ENCODE measurements at places on chromosomes 6 and 20.

- DNase-seq: peak; percentile 94
Measured at GRCh38 chr6:30763618-30764489, 19.5 kb upstream of the IER3 start.

GRCh38 chr6:123547216-123547978 lies 89.4 kb downstream of the TRDN start:
- DNase-seq: no peak

GRCh38 chr6:24193364-24193763 lies 67.3 kb downstream of the NRSN1 start:
- no peak for DNase-seq

DNA sequence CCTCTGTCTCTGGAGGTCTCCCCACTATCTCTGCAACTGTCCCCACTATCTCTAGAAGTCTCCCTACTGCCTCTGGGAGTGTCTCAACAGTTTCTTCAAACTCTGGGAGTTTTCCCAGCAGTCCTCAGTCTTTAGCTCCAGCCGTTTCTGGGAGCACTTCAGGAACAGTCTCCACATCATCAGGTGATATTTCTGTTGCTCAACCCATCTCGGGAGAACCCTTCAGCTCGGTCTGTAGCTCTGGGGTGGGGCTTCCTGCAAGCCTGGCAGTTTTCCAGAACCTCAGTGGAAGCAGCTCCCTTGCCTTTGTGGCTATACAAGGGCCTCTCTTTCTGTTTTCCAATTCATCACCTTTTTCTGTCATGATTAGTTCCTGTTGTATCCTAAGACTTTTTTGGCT lies 3.0 kb upstream of the SFTA2 start:
- no peak for DNase-seq

DNA sequence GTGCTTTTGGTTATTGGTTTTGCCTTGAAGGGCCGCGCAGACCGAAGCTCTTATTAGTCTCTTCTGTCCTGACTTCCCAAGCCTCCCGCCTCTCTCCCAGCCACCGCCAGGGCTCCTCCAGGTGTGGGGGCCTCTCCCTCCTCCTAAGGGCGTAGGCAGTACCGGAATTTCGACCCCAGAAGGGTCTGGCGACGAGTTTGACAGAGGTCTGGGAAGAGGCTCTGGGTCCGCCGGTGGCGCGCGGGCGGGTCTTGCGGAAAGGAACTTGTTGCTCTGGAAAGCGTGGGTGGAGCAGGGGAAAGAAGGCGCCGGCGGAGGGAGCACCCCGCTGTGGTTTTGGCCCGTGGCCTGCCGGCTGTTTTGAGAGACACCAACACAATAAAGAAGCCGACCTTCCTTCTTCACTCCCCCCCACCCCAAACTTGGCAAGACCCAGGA lies 1.8 kb downstream of the PCSK2 start:
- no peak for DNase-seq

- no peak for DNase-seq
Measured at GRCh38 chr6:126064257-126064747, 78.0 kb downstream of the TRMT11 start.

DNA sequence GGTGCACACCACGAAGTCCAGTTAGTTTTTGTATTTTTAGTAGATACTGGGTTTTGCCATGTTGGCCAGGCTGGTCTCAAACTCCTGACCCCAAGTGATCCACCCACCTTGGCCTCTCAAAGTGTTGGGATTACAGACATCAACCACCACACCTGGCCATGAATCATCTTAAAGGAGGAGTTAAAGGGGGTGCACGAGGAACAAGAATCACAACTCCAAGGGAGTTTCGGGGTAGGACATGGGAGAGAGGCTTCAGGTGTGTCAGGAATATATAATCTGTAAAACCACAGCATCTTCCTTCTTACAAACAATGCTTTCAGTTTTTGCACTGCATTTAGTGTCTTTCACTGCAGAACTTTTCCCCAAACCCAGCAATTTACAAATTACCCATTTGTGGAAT lies 137.4 kb upstream of the SGK1 start:
- no peak for DNase-seq

DNA sequence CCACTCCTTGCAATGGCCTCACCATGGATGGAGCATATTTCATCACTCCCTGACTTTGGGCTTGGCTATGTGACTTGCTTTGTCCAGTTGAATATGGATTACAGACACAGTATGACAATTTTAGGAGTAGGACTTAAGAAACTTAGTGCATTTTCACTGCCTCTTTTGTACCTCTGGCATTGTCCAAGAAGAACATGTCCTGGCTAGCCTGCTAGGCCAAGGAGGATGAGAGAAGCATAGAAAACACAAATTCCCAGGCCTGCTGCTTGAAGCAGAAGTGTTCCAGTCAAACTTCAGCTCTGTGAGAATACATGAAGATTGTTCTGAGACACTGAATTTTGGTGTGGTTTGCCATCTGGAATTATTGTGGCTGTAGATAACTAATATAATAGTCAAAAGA lies 3.1 kb upstream of the MCHR2 start:
- DNase-seq: no peak

GRCh38 chr6:107443608-107444267 lies 15.6 kb downstream of the PDSS2 start:
- no peak for DNase-seq

DNA sequence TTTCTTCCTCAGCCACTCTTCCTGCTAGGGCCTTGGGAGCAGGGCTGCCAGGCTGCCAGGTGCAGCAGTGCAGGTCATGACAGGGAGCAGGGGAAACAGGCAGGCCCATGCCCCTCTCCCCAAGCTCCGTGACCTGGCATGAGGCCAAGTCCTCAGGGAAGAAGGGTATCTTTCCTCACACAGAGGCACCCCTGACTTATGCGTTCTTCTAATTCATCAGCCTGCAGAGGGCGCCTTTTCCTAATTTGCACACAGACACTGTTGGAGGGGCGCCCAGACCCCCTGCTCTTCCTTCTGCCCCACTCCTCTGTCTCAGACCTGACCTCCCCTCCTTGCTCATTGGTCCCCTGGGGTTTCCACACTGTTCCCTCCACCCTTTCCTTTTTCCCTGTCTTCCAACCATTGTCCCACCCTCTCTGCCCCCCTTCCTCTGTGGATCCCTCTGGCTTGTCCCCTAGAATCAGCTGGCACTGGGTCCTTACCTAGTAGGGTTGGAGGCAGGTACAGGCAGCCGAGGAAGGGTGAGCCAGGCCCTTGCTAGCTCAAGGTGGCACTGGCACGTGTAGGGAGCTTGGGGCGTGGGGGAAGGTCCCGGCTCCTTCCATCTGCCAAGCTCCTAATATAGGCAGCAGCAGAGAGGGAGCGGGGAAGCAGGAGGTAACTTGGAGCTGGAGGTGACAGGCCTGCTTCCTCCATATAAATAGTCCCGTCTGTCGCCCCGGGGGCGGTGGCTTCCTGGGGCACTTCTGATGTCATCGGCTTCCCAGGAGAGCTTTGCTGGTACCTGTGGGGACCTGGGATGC lies 154.9 kb upstream of the MLN start:
- DNase-seq: no peak

DNA sequence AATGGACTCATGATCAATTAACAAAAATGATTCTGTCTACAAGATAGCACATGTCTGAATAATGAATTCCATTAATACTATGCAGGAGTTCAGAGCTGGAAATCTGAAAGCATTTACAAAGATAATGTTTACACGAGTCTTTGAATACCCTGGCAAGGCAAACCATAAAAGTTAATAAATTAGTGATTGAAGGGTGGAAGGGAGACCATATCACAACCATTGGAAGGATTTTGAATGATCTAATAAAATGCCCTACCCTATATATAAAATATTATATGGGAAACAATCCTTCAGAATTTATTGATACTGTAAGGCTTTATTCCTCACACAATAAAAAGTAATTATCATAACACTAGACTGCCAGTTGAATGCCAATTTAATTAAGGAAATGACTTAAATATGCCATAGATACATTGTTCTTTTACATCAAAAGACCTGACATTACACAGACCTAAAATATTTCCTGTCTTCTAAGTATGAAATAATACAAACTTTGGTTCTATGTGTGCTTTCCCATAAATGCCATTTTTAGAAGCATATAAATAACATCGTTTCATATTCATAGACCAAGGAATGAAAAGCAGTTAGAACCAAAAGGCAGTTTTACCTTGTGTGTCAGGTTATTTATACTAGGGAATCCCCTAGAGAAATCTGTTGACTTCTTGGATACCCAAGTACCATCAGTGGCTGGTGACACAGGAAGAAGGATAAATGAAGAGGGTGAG lies 249.2 kb upstream of the MARCKS start:
- no peak for DNase-seq

GRCh38 chr20:40233406-40233805 lies 455.6 kb downstream of the MAFB start:
- no peak for DNase-seq

GRCh38 chr6:121695329-121695728 lies 259.9 kb downstream of the GJA1 start:
- DNase-seq: no peak

DNA sequence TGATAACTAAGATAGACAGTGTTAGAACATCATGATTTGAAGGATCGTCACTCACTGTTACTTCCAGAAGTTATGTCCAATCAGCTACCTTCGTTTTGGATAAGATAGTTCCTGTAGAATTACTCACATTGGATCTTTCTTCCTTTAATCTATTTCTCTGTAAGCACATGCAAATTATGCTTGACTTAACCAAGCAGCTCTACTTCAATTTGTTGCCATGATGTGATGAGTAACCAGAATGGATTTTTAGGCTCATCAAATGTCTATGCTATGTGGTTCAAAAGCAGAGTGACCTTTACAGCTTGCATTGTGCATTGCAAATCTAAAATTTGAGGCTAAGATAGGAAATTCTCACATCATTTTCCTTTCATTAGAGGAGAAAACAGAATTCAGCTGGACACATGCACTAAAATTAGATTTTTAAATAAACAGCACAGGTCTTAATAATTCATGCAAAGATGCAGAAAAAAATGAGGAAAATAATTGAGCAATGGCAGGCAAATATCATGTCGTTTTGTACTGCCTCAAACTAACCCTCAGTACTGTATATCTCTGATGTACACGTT lies 76.7 kb upstream of the ZFP64 start:
- DNase-seq: peak; percentile 47

- DNase-seq: no peak
Measured at GRCh38 chr6:136826216-136826615, 3.8 kb downstream of the PEX7 start.

DNA sequence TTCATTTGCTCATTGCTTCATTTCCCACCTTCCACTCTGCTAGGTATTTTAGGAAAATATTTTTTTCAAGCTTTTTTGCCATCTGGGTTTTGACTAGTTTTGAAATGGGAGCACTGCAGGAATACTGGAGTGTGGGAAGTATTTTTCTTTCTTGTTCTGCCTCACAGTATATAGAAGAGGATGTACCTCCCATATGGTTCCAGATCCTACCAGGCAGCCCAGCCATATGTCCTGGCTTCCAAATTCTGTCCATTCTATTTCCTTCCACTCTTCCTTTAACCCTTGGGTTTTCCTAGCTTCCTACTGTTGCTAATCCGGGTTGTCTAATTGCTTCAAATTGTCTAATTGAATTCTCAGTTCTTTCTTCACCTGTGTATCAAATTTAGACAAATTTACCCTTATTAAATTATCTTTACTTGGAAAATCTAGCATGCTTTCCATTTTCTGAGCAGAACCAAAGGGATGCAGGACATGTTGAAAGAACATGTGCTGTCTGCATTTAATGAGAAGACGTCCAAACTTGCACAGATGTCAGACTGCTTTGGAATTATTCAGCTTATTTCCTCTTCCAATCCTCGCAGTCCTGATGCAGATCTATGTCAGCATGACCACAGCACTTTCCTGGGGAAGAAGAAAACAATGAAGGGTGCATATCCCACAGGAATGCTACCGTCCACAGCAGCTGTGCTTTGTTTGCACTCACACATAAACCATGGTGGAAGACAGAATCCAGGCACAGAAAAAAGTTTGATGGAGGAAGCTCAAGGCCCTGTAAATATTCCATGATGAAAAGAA lies 1273.9 kb upstream of the MAP3K7 start:
- peak; percentile 59 for DNase-seq

DNA sequence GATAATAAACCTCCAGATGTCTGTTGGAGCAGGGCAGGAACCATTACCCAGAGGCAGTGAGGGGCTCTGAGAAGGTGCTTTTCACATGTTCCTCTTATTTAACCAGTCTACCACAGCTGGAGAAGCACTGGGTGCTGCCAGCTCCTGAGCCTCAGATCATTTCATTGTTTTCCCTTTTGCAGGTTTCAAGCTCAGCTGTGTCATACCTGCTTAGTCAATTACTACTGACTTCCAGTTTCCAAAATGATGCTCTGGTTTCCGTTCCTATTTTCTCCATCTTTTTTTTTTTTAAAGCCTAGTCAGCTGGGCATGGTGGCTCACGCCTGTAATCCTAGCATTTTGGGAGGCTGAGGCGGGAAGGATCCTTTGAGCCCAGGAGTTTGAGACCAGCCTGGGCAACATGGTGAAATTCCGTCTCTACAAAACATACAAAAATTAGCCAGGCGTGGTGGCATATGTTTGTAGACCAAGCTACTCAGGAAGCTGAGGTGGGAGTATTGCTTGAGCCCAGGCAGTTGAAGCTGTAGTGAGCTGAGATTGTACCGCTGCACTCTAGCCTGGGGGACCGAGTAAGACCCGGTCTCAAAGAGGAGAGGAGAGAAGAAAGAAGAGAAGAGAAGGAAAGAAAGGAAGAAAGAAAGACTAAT lies 6.7 kb downstream of the FLOT1 start:
- DNase-seq: no peak

GRCh38 chr6:62286470-62286843 lies 432 bp upstream of the KHDRBS2 start:
- DNase-seq: no peak

GRCh38 chr20:14374196-14374595 lies 36.8 kb upstream of the FLRT3 start:
- DNase-seq: no peak

DNA sequence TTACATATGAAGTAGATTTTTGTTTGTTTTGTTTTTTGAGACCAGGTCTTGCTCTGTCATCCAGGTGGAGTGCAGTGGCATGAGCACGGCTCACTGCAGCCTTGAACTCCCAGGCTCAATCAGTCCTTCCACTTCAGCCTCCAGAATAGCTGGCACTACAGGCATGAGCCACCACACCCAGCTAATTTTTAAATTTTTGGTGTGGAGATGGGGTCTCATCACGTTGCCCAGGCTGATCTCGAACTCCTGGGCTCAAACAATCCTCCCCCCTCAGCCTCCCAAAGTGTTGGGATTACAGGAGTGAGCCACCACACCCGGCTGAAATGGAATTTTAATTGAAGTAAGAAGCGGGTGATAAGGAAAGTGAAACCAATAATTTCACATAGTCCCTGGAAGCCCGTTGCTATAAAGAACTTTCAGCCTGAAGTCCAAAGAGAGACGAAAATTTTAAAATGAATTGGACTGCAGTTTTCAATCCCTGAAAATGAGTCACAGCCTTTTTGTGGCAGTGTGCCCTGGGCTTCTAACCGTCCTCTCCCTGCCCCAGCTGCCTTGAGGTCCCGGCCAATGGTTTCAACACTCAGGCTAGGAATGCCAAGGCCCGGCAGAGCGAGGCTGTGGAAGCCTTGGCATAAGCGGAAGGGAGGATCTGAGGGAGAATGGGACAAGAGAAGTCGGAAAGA lies 757 bp downstream of the RAET1E start:
- peak; percentile 94 for DNase-seq

Data from astrocyte of the hippocampus (primary cell).